Activated effector memory CD4-positive, alpha-beta T cell treated with anti-CD3 and anti-CD28 coated beads, Interleukin-2, amount 50 U/mL, for 16 hours (primary cell): ENCODE measurements at places on chromosomes 7 and 10.

- no peak for DNase-seq
Measured at GRCh38 chr10:48803801-48804584, 119.3 kb downstream of the WDFY4 start.

DNA sequence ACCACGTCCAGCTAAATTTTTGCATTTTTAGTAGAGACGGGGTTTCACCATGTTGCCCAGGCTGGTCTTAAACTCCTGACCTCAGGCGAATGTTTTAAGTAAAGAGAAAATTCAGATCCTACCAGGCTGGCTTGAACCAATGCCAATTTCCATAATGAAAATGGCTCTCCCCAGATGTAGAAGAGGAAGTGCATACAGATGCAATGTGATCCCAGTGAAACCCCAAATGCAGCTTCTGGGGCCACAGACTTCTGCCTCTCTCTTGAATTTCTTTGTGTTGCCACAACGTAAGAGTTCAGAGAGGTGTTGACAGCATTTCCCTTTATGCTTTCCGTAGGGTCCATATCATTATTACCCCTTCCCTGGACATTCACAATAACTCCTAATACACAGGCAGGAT lies 29.6 kb upstream of the GOT1 start:
- no peak for DNase-seq

GRCh38 chr10:33112831-33113455 lies 154.9 kb upstream of the ITGB1 start:
- no peak for DNase-seq

DNA sequence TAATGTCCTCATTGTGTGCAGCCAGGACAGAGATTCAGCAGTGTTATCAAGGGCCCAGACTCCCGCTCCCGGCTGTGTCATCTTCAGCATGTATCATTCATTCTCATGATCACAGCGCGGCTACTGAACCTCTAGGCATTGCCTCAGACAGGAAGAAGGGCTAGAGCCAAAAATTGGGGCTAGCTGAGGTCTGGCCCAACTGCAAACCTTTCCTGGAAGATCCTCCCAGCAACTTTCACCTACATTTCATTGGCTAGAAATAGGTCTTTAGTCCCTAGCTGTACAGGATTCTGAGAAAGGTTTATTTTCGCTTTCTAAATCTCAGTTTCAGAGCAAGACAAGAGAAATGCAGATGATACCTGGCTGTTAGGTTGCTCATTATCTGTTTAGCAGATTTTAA lies 81.9 kb downstream of the CREM start:
- DNase-seq = peak; percentile 73

GRCh38 chr10:109723305-109723704 lies 200.0 kb downstream of the XPNPEP1 start:
- no peak for DNase-seq

DNA sequence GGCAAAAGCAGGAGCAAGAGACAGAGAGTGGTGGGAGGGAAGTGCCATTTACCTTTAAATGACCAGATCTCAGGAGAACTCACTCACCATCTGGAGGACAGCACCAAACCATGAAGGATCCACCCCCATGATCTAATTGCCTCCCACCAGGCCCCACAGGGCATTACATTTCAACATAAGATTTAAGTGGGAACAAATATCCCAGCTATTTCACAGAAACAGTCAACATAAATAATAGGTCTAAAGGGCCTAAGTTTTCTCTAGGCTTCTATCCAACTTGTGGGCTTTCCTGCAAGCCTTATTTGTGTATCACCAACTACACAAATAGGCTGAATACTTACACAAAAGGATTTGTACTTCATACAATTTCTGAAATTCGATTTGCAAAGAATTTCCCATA lies 196.8 kb upstream of the POT1 start:
- no peak for DNase-seq

DNA sequence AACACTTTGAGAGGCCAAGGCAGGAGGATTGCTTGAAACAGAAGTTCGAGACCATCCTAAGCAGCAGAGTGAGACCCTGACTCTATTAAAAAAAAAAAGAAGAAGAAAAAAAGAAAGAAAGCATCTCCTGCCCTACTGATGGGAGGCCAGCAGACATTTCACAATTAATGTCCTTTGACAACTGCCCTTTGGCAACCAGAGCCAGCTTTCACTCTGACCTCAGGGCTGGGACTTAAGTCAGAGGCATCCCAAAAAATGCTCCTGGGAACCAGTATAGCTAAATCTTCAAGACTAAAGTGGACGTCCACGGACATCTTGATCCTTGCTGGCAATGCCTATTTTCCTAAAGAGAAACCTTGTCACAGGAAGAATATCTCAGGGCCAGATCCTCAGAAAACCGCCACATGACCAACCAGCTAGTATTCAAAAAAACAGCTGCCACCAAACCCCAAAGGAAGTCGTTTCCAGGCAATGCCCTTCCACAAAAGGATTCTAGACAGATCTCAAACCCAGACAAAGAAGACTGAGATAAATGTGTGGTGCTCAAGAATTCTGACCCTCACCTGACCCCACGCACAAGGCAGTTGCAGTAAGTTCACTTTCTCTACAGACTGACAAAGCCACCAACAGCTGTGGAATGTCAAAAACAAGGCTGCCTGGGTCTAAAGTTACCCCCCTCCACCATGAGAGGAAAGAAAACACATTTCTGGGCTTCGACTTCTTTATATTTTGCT lies 18.4 kb downstream of the GFRA1 start:
- no peak for DNase-seq

- no peak for DNase-seq
Measured at GRCh38 chr7:66265566-66265965, 60.4 kb downstream of the TPST1 start.

DNA sequence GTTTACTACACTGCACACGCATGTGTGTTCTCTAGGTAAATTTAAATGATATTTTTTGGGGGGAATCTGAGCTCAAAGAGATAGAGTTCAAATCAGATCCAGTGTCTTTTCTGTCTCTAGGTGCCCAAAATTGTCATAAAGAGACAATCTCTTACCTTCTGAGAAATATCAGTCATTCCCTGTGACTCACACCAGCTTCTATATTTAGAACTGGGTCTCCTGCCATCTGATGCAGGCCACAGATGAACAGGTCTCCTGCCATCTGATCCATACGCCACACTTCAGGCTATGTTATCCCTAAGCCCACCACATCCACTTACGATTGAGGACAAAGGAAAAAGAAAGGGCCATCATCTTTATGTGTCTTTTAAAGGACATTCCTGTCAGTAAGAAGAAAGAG lies 136.3 kb upstream of the LAMB4 start:
- DNase-seq = no peak

DNA sequence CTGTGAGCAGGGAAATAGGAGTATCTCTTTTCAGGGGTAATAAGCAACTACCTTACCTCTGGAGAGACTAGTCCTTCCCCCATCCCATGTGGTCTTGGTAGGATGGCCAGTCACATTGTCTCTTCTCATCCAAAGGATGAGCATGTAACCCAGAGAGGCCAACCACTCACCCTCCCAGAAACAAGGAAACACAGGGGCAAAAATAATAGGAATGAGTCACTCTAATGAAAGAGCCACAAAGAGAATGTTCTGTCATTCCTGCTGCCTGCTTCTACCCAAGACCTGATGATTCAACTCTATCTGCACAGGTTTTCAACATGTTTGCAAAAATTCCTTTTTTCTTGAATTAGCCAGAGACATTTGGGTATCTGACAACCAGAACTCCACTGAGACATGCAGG lies 99.3 kb upstream of the NFE2L3 start:
- no peak for DNase-seq

DNA sequence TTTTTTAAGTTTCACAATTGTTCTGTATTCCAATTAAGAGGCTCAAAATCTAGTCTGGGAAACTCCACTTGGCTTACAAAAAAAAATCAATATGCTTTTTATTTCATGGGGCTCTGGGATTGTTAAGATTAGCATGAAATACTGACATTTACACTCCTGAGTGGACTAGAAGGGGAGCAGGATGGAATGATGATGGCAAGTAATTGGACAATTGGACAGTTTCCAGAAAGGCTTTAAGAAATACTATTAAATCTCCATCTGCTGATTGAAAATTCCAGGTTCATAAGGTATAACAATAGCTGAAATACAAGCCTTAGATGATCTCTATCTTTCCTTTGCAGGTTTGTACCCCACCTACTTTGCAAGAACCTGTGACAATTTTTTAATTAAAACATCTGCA lies 184.4 kb downstream of the LRRTM3 start:
- DNase-seq = no peak

GRCh38 chr10:61029411-61029810 lies 85.4 kb upstream of the RHOBTB1 start:
- no peak for DNase-seq

- no peak for DNase-seq
Measured at GRCh38 chr10:114616516-114616915, 41.6 kb downstream of the ABLIM1 start.

- no peak for DNase-seq
Measured at GRCh38 chr10:132270721-132271457, 36.9 kb downstream of the STK32C start.

DNA sequence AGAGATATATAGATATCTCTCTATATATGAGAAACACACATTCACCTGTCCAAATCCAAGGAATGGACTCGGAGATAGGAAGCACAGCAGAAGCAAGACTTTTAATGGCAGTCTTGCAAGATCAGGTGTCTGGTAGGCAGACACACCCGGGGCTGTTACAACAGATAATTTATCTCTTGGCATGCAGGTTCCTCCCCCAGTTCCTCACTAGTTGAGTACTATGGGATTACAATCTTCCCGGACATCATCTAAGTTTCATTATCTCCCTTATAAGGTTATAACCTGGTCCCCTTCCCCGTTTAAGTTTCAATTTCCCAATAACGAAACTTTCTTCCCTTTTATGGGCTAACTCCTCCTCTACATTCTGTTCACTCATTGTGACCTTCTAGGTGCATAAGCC lies 399.3 kb downstream of the PPP1R3A start:
- no peak for DNase-seq

DNA sequence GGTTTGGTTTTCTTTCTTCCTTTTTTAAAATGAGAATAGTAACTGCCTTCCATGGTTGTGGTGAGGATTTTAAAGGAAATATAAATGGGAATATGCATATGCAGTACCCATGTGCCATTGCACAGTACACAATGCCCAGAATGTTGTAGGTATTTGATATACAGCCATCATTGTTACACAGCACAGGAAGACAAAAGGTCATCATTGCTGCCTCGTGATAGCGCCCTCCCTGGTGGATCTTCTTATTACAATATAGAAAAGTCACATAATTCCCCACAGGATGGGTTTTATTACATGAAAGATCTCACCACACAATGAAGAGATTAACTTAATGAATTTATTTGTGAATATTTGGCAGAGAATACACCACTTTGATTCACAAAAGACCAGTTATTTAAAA lies 76.5 kb downstream of the PPP1R17 start:
- no peak for DNase-seq

DNA sequence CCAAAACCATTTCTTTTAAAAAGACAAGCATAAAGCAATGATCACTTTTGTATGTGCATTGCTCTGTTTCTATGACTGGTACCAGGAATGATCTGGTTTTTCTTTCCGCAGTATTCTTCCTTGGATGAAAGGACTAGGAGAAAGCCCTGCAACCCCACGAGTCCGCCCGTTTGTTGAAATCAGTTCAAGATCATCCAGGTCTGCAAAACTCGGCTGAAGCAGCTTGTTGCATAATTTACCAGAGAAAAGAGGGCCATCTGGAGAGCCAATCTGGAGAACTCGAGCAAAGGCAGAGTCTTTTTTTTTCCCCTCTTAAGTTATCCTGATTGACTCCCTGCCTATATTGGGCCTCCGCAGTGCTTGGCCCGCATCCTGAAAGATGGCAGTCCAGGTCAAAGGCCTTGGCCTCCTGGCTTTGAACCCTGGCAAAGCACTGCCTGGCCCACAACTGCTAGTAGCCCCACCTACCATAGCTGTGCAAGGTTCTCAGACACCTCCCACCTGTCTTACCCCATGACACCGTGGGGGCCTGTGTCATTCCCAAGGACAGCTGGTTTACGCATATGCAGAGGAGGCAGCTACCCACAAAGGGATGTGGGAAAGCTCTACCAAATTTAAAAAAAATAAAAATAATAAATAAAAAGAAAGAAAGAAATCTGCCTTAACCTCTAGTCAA lies 572.2 kb downstream of the INHBA start:
- no peak for DNase-seq

DNA sequence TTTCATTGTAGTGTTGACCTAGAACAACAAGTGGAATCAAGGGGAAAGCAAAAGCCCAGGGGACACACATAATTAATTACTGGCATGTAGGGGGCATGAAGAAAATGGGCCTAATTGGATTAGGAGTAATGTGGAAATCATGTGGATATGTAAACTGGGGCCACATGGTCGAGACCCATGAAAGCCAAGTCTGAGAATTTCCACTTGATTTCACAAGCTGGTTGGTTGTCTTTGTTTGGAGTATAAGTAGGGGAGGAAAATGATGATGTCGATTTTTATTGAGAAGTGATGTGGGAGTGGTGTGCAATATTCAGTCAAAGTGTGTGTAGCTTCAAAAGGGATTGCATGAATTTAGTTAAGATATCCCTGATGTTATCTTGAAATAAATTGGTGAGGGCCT lies 131.8 kb downstream of the LRRC4 start:
- DNase-seq = no peak

DNA sequence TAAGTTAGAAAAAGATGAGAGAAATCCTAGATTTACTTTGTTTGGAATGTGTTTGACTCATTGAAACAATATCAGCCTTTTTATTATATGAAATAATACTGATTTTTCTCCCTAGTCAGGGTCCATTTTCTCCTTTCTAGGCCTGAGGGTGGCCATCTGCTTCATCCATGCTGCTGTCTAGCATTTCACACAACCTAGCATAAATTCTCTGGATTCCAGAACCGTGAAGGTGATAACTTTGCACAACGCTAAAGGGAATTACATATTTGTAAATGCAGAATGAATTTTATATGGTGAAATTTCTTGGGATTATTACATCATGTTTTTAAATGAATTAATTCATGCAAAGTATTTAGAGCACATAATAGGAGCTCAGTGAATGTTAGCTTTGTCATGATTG lies 505.1 kb downstream of the INHBA start:
- no peak for DNase-seq

DNA sequence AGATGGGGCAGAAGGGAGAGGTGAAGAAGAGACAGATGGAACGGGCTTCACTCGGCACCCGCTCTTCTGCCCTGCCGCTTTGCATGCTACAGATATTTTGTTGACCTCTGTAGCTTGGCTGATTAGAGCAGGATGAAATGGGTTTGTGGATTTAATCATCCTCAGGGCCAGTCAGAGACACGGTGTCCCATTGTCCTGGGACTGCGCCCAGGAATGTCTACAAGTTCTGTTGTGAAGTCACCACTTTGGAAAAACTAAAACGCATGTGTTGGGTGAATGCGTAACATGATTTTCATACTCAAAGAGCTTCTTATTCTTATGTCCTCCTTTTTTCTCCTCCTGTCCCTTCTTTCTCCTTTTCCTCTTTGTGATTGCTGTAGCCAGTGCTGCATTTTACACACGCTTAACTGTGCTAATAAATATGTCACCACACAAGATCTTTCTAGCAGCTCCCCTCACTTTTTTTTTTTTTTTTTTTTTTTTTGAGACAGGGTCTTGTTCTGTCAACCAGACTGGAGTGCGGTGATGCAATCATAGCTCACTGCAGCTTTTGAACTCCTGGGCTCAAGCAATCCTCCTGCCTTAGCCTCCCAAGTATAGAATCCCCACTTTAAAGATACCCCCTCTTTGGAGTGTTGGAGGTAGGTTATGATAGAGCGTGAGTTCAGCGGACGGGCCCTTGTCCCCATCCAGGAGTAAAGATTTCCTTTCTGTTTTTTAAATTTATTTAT lies 3.4 kb downstream of the CPA4 start:
- no peak for DNase-seq
